ENCODE measurements at places on chromosomes 7 and 10.

DNA sequence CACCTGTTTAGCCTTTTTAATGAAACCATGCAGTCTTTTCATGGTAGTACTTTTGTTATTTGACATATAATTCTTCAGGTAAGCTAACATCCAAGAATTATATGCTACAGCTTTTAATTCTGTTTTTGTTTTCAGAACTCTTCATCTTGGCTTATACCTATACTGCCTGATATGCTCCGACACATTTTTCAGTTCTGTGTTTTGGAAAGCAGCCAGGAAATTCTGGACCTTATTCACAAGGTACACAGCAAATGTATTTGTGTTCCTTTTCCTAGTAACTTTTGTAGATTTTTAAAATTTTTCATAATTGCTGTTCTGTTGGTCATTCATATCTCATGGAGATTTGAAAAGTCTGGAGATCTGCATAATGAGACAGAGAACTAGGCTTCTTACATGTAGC is 56.7 kb downstream of the BTAF1 start:
- no peak for DNase-seq

- DNase-seq, result no peak
These were observed 91.1 kb downstream of the AHCYL2 start for GRCh38 chr7:129315960-129316359.

- DNase-seq, result no peak
These were observed 121.9 kb upstream of the AUTS2 start for GRCh38 chr7:69476416-69476815.

DNA sequence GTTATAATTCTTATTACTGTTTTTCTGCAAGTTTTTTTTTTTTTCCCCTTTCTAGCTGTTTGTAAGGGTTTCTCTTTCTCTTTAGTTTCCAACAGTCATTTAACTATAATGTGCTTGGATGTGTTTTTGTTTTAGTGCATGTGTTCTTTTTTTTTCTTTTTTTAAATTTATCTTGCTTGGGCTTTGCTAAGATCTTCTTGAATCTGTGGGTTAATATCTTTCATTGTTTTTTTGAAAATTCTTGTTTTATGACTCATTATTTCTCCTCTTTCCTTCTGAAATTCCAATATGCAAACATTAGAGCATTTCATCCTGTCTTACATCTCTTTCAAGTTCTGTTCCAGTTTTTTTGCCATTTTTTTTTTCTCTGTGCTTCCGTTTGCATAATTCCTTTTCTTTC is 5.7 kb upstream of the HK1 start:
- no peak for DNase-seq

DNA sequence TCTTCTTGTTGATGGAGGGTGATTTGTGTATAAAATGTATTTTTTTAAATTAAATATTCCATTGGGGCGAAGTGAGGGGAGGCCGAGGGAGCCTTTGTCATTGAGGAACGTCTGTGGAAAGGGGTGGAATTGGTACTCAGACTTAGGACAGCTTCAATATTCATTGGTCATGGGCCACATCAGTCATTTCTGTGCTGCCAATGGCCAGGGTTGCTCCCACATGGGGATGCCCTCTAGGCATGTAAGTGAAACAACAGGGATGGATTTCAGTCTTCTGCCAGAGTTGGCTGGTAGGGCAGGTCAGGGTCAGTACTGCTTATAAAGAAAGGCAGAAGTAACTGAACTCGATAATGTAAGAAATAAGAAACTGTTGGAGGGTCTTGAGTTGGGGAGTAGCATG is 47.2 kb downstream of the NEURL1 start:
- no peak for DNase-seq
